ENCODE measurements at places on chromosomes 13 and 19.

GRCh38 chr13:70720386-70720785 is 612.1 kb upstream of the KLHL1 start:
- DNase-seq, result no peak

DNA sequence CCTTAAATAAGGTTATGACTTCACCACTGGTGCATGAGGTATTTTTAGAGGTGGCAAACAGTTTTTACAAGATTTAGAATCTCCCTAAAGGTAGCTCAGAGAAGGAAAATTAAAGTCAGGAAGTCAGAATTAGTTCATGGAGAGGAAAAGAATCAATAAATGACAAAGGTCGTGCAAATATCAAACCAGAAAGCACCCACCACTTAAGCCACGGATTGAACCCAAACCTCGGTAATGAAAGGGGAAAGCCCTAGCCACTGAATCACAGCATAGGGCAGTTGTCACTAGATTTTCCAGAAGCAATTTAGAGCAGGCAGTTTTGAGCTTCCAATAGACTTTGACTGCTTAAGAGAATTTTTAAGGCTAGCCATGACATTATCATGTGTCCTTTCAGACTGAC is 1590.4 kb downstream of the SLITRK1 start:
- no peak for DNase-seq

DNA sequence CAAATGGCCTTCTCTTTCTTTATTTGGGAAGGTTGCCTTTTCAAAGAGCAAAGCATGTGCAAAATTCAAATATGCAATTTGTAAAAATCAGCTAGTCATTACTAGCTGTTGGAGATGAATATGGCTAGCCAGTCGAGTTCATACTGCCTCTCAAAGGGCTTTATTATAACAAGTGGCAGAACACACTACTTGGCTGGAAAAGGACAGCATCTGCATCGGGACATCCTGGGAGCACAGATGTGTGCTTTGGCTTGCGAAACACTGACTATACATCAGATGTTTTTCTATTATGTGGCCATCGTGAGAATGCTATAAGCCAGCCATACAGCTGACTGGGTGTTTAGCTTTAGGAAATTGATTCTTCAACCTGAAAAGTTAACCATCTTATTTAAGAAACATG is 424.2 kb downstream of the KCTD12 start:
- no peak for DNase-seq

- DNase-seq, result no peak
These were observed 220.5 kb downstream of the TM9SF2 start for GRCh38 chr13:99721606-99722337.

DNA sequence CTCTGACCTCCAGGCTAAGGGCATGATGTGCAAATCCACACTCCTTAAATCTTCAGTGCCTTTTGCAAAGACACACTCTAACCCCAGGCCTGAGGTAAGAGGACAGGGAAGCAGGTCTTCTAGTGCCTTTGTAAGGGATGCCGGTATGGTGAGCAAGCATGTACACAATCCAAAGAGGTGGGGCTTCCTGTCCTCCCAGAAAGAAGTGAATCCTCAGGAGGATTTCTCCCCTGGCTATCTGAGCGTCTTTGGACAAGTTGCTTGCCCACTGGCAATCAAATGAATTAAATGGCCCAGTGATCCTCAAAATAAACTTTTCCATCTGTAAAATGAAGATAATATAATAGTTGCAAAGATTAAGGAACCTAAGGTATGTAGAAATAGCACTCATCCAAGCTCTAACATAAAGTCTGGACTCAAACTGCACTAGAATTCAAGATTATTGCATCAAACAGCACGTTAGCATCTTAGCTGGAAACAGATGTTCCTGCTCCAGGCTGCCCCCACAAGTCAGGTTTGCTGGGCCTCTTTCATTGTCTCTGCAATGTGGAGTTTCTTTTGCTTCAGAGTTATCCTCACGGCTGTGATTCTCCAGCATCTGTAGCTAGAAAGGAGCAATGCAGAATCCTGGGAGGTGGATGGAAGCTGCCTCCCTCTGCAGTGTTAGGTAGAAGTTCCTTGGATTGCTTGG is 249.6 kb downstream of the TSHZ3 start:
- no peak for DNase-seq

GRCh38 chr19:8811315-8812172 is 20.6 kb downstream of the ZNF558 start:
- no peak for DNase-seq

DNA sequence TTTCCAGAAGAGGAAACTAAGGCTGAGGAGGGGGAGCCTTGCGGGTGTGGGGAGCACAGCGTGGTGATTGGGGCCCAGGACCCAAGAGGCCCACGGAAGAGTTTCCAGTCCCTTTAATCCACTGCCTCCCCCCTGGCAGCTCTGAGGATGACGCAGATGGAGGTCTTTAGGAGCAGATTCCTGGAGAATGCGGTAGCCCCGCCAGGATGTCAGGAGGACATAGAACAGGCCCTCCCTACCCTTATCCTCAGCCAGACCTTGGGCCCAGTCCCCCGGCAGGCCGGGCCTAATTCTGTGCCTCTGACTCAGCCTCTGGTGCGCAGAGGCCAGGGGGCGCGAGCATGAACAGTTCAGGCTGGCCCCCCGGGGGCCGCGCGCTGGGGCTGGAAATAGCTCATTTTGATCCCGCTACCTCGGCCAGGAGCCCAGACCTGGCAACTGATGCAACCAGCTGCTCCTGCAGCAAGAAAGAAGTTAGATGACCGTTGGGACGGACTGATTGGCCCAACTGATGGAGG is 461 bp upstream of the HSPB6 start:
- no peak for DNase-seq

DNA sequence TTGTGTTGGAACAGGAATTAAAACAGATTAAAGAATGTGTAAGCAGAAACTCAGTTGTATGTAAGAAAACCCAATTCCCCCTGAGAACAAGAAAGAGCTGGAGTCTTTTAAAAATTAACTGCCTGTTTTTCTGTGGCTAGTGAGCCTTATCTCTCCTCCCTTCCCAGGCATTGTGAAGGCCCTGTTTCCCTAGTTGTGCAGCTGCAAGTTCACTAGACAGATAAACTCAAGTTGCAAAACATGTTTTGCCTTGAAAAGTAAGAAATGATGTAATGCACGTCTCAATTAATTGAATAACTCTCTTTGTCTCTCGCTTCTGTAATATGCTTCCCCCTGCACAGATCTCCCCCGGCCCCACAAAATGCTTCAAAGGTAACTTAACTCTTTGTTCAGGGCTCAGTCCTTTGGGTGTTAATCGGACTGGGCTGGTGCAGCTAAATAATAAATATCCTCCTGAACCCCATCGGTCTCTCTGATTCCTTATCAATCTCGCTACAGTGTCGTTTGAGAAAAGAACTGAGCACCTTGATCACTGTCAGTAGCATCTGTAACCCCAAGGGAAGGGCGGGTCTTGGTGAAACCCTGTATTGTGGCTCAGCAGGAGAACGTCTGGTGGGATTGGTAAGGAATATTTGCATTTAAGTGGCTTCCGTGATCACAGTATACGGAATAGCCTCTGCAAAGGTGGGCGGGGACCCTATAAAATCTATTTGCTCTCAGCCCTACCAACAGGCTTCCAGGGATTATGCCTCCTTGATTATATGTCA is 1.6 kb upstream of the ZNF556 start:
- no peak for DNase-seq

- DNase-seq, result no peak
These were observed 13.0 kb downstream of the SAMD4B start for GRCh38 chr19:39355253-39355652.

DNA sequence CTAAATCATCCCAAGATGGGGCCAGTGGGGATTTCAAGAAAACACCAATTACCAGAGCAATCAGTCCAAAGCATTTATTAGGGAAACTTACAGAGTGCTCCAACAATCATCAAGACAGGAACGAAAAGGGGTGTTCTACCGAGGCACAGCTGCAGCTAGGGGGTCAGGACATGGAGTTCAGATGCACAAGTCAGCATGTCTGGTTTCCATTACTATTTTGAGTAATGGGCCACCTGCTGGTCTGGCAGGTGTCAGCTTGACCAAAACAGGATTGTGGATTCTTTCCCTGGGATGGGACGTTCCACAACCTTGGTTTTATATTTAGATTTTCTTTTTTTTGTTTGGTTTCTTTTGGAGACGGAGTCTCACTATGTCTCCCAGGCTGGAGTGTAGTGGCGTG is 3.9 kb upstream of the UBL5 start:
- DNase-seq, result no peak

GRCh38 chr13:61797397-61797796 is 381.7 kb upstream of the PCDH20 start:
- no peak for DNase-seq

DNA sequence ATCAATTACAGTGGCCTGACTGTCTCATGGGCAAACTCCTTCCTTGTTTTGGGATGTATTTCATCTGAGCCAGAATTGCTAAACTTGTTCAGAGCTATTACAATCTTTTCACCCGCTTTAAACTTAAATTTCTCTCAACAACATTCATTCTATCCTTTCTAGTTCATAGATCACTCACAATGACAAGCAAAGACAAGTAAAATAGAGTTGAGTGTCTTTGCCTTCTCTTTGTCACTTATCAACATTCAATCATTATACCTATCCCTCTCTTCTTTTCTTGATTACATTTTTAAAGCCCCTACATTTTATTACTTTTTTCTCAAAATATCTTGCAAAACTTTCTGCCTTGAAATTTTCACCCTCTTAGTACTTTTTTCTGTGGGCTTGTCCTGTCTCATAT is 1113.1 kb downstream of the PCDH17 start:
- DNase-seq, result no peak

DNA sequence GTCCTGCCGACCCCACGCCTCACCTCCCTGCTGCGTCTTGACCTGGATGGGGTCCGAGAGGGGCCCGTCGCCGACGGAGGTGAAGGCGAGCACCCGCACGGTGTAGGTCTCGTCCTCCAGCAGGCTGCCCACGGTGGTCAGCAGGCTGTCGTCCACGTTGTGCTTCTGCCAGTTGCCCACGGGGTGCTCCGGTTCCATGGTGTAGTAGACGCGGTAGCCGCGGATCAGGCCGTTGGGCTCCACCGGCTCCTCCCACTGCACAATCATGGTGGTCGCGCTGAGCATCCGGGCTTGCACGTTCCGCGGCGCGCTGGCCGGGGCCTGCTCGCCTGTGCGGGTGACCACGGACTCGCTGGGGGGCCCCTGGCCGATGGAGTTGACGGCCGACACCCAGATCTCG is 96.7 kb downstream of the PTPRS start:
- DNase-seq, result no peak

DNA sequence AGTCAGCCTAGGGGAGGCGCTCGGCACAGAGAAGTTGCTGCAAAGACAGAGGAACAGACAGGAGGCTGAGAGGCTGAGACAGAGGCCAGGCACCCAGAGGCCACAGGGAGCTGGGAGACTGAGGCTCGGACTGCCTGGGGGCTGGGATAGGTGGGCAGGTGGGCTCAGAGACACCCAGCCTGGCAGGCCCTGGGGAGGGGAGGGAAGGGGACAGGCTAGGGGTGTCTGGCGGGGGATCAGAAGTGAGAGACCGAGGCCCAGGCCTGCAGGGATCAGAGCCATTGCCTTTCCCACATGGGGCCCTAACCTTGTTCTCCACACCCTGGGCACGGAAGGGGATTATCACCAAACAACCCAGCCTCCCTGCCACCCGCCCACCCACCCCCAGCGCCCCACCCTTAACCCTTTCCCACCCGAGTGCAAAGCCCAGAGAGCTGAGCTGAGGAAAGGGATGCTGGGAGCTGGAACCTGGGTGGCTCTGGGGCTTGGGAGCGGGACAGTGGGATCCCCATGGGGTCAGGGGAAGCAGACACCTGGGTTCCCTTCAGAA is 1.3 kb downstream of the NTN5 start:
- DNase-seq, result no peak

GRCh38 chr13:100887729-100888151 is 213.1 kb upstream of the TMTC4 start:
- DNase-seq, result no peak

DNA sequence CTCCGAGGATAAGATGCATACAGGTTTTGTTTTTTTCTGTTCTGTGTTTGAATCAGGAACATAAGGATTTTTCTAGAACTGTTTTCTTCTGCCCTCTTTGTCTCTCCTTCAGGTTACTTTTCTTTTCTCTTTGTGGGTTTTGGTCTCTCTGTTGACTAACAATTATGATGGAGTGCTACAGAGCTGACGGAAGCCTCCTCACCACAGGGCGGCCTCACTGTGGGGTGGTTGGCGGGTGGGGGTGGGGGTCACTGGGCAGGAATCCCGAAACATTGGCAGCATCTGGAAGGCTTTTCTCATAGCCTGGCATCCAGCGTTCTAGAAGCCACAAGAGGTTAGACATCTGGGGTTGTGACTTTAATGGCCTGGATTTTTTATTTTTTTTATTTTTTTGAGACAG is 12.0 kb upstream of the MATK start:
- peak; percentile 21 for DNase-seq

DNA sequence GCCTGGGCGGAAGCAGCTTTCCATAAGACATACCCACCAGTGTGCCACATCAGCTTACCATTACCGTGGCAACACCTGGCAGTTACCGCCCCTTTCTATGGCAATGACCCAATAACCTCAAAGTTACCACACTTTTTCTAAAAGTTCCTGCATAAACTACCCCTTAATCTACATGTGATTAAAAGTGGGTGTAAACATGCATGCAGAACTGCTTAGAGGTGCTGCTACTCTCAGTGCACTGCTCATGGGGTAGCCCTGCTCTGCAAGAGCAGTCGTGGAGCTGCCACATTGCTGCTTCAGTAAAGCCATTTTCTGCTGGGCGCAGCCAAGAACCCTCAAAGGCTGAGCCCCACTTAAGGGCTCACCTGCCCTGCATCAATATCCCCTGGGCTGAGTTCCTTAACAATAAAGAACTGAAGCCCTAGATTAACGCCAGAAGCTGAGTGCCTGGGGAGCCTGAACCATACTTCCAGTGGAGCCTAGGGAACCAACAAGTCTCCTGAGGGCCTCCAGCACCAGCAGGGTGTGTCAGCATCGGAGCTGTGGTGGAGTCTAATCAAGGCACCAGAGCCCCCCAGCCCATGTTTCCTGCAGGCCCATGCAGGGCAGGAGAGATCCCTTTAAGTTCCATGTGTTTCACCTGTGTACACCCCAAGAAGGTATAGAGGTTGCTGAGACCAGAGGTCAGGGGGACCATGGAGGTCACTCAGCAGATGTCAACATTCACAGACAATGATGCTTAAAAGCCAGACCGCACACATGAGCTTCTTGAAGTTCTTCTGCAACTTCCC is 1198.1 kb downstream of the UQCRFS1 start:
- DNase-seq, result no peak

All from T-cell (primary cell).